ENCODE measurements at places on chromosomes 3 and 15.

GRCh38 chr3:102512734-102513504 lies 78.1 kb downstream of the ZPLD1 start:
- DNase-seq = no peak

- no peak for DNase-seq
These were observed 159.5 kb downstream of the CHSY1 start for GRCh38 chr15:101092156-101092866.

GRCh38 chr15:71278989-71279756 lies 163.9 kb downstream of the THSD4 start:
- no peak for DNase-seq

GRCh38 chr3:143298380-143298779 lies 178.8 kb downstream of the CHST2 start:
- no peak for DNase-seq

GRCh38 chr3:115204475-115204874 lies 57.4 kb upstream of the ZBTB20 start:
- no peak for DNase-seq

DNA sequence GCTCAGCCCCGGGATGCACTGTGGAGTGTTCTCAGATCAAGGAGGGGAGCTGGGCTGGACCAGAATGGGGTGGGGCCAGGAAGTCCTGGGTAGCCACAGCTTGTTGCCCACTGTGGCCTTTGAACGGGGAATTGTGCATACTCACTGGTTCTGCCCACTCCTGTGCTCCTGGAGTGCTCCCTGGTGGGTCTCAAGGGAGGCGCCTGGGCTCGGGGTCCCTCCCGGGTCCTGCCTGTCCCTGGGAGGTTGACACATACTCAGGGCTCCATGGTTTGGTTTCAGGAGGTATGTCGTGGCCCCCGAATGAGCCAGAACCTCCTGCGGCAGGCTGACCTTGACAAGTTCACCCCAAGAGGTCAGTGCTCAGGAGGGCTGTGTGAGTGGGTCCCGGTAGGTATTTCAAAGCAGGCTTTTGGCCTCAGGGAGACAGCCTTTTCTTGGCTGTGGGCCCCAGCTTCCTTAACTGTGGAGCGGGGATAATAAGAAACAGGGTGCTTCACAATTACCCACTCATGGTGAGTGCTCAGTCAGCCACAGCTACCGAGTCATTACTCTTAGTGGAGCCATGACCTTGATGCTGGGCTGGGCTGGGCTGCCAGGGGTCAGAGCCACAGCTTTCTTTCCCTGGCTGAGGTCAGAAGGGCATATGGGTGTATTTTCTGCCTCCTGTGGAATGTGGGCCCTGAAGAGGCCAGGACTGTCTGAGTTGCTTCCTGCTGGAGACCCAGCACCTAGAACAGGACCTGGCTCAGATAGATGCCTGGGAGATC lies 7.6 kb downstream of the DNAH1 start:
- DNase-seq = no peak

DNA sequence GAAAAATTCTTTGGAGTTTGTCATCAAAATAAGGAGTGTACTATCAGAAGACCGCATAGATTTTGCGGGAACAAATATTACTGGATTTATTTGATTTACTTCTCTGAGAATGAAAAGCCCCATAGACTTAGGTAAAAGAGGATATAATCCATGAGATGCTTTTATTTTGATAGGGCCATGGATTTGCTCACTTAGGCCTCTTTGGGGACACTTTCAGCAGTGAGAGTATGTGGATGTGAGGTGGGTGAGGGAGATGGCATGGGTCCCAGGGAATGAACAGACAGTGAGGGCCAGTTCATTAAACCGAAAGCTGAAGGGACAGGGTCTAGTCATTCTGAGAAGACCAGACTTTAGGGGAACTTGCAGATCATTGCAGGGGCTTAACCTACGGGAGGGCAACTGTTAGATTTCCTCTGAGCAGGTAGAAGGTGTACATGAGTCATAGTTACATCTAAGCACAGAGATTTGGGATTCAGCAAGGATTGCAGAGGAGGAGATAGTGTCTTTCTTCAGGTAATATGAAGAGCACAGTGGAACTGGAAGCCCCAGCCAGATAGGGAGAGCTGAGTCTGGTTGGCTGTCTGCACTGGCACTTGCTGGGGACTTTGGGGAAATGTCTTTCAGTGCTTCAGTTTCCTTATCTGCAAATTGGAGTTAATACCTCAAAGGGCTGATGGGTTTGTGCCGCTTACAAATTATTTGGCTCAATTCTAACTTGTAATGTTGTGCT lies 30.8 kb downstream of the SH3GL3 start:
- no peak for DNase-seq

DNA sequence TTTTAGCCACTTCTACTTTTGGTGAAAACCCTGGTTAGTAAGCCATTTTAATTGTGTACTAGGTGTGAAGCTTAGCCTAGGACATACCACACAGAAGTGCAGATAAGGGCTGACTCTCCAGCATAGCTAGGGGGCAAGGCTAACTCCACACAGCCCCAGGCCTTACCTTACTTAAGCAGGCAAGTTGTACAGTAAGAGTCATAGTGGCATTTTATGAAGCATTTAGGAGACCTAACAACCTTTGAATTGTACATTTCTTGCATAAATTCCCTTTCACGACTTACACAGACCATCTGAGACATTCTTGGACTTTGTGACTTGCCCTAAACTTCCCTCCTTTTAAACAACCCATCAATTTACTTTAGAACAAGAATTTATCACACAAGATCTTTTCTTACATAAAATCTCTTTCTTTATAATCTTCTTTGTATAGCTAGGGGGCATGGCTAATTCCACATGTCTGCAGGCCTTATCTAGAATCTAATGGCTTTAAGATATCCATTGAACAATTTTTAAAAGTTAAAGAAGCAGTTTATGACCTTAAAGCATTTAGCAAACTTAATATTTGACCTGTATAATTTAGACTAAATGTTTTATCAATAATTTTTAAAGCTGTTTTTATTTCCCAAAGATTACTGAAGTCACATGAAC lies 18.7 kb upstream of the SKIL start:
- DNase-seq = no peak

GRCh38 chr3:108251265-108251664 lies 29.0 kb upstream of the IFT57 start:
- no peak for DNase-seq

DNA sequence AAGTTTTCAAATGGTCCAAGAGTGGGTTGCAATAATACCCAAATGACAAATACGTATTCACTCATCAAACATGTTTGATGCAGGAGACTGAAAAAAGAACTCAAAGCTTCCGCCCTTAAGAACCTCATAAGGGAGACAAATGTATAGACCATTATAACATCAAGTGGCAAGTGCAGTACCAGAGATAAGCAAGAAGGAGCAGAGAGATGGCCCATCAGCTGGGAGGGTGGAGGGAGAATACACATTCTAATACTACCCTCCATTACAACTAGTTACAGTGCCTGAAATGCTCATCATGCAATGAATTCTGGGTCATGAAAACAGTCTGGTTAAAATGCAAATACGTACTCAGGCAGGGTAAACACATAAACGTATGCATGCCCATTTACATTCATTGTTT lies 304.0 kb downstream of the SHQ1 start:
- DNase-seq = no peak

- DNase-seq = no peak
These were observed 62.3 kb downstream of the PPARG start for GRCh38 chr3:12351145-12351544.

DNA sequence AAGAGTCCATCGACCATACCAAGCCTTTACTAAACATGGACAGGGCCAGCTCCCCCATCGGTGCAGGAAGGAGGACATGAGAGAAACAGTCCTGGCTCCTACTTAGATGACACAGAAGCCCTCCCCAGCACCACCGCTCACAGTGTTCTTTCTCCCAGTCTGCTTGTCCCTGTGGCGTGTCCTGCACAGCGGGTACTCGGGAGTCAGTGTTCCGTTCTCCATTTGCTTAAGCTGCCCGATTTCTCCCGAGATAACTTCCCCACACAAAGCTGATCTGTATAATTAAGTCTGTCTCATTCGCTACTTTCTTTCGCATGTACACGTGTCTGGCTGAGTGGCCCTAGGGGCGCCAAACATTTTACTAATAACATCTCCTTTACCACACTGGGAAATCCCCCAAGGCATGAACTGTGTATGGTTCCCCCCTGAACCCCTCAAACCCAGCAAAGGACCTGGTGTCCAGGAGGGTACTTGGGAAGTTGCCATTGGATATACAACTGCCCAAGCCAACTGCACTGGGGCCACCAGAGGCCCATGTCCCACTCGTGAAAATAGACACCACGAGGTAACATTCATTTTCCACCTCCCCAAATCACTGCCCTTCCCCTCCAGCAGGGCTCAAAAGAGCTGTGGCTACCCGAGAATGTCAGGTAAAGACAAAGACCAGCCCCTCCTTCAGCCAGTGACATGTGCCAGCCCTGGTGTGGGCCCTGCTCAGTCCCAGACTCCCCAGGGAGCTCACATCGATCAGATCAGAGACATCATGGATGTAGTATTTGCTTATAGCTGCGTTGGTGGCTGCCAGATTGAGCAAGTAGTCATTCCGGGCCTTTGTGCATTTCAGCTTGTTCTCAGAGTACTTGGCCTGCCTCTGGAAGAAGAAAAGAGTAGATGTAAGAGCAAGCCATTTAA lies 96.5 kb upstream of the RAD18 start:
- DNase-seq = no peak

DNA sequence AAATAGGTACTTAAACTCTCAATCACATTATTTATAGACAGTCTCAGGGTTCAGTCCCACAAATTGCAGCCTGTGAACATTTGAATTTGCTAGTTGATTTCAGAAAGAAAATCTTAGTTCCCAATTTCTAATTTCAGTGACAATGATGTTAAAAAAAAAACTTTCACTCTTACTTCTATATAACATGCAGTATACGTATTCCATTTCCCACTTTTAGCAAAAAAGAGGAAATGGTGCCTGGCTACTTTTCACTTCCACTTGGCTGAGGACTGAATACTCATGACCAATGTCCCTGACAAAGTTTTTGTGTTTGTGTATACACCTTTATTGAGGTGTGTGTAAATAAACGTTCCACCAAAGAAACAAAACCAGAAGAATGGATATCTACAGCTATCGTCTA lies 32.1 kb upstream of the XCR1 start:
- DNase-seq = no peak

DNA sequence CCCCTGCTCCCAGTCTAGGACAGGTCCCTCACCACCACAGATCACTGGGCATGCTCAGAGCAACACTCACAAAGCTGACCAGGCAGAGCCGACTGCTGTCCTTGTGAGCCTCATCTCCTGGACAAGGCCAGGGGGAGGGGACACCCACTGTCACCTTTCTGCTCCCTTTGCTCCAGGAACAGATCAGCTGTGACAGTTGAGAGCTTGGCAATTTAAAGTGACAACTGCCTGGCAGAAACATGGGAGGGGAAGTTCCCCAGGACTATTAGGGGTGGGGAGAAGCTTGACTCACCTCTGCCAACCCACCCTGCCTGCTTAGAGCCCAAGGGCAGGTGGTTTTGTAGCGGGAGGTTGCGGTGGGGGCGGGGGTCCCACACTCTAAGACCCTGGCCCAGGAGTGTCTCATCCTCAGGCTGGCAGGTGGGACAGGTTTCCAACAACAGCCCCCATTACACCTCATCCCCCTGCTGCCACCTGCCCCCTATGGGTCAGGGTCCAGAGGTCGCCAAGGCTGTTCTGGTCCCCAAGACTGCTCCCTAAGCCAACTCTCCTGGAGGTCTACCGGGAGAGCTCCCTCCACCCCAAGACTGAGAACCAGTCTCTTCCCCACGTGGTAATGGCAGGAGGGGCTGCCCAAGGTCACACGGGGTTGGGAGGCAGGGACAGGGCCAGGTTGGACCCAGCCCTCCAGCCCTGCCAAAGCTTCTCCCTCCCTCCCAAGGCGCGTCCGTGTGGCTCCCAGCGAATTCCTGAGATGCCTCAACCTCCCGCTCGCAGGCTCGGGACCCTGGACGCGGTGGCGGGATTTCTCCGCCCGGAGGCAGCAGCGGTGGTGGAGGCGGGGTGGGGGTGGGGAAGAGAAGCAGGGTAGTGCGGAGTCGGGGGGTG lies 80.4 kb downstream of the IQSEC1 start:
- no peak for DNase-seq

DNA sequence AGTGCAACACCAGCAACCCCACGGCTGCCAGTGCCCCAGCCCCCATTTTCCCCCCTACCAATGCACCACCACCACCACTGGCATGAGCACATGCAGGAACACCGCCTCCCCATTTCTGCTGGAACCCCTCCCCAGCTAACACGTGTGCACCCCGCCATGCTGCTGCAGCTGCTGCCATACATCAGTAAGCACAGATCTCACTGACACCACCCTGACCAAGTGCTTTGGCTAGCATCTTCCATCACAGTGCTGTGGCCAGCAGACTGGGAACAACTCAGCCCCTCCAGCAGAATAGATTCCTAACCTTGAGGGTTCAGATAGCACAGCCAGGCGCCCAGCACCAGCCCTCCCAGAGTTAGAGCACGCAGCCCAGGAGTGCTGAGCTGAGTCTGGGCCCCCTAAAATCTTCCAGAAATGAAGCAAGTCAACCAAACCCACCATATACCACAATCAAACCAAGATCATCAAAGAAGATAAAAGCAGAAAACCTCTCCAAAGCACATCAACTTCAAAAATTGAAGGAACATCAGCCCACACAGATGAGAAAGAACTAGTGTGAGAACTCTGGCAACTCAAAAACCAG lies 81.2 kb upstream of the CDV3 start:
- DNase-seq = no peak

- DNase-seq = no peak
These were observed 1.8 kb downstream of the FOXL2 start for GRCh38 chr3:138944929-138945708.

- no peak for DNase-seq
These were observed 107.1 kb downstream of the TMCO5A start for GRCh38 chr15:38041576-38041975.

- no peak for DNase-seq
These were observed 508.9 kb upstream of the ADAMTS9 start for GRCh38 chr3:65196663-65197062.

GRCh38 chr3:113070681-113071113 lies 79.9 kb downstream of the GTPBP8 start:
- DNase-seq = no peak

- DNase-seq = no peak
These were observed 38.4 kb downstream of the RGMA start for GRCh38 chr15:93050648-93051047.

GRCh38 chr15:77001351-77001750 lies 6.4 kb downstream of the PSTPIP1 start:
- DNase-seq = no peak

- DNase-seq = no peak
These were observed 25.0 kb downstream of the DAG1 start for GRCh38 chr3:49495023-49495422.

- DNase-seq = no peak
These were observed 28.8 kb upstream of the SYNM start for GRCh38 chr15:99076109-99076508.

- DNase-seq = no peak
These were observed 3.6 kb downstream of the VGLL4 start for GRCh38 chr3:11640009-11640673.

DNA sequence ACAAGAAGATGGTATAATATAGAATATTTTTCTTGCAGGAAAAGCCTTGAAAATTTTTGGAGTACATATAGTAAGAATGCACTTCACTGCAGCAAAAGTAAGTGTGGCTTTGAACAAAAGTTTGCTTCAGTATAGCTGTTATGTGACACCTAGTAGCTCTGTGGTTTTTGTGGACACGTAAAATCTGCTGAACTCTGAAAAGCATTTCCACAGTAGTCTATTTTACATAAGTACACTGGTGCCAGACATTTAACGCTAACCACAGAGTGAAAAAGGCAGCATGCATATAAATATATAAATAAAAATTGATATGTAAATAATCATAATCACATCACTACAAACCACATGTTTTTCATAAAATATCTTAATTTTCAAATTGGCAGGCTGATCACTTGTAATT lies 39.8 kb downstream of the CGGBP1 start:
- DNase-seq = no peak
